ENCODE measurements at places on chromosomes 7 and 10.

- DNase-seq = no peak
These were observed 420.7 kb upstream of the LRRTM3 start for GRCh38 chr10:66505003-66505657.

DNA sequence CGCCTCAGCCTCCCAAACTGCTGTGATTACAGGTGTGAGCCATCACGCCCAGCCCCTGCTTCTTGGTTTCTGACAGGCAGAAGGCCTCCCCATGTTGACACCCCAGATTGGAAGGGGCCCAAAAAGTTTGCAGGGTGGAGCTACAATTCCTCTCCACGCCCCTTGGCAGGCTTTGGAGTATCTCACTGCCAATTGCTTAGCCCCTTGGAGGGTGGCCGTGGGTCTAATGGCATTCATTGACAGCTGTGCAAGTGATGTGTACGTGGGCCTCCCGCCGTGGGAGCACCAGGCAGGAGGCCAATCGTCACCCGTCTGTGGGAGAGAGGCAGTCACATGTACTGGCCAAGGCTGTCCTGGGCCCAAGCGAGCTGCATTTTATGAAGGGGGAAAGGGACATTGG, 73.7 kb upstream of the PPIF start:
- DNase-seq = no peak

DNA sequence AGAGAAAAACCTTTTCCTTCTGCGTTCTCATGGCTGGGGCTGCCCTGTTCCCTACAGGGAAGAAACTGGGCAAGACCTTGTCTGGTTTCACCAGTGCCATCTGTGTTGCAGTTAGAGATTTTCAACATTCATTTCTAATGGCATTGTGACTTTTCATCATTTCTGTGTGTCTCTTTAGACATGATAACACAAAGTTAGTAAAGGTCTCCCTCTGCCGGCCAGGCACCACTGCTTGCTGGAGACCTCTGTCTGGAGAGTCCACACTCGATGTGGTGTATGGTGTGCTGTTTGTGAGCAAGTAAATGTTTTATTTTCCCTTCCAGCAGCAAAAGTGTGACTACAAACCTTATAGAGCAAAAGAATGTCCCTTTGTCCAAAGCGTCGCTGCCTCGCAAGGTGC, 213.5 kb downstream of the PAXIP1 start:
- no peak for DNase-seq

GRCh38 chr10:111076682-111077478, at the start of gene ADRA2A:
Gene ADRA2A, plus strand, starts transcription at chr10:111077029. Its CDS starts 968 bp downstream, at chr10:111077997.
- DNase-seq = peak; percentile 66

DNA sequence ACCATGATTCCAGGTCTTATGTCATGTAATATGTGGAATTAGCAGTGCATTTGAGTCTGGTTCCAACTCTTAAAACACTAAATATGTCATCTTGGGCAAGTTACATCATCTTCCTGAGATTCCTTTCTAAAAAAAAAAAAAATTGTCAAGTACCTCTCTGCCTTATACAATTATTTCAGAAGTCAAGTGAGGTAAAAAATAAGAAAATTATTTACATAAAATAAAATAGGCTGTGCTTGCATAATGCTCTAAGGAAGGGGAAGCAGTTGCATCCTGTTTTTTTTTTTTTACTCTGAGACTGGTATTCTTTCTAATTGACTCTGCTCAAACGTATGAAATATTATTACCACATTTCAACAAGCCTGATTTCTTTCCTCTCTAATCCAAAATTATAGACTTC, 55.1 kb upstream of the SEMA3A start:
- DNase-seq = no peak

DNA sequence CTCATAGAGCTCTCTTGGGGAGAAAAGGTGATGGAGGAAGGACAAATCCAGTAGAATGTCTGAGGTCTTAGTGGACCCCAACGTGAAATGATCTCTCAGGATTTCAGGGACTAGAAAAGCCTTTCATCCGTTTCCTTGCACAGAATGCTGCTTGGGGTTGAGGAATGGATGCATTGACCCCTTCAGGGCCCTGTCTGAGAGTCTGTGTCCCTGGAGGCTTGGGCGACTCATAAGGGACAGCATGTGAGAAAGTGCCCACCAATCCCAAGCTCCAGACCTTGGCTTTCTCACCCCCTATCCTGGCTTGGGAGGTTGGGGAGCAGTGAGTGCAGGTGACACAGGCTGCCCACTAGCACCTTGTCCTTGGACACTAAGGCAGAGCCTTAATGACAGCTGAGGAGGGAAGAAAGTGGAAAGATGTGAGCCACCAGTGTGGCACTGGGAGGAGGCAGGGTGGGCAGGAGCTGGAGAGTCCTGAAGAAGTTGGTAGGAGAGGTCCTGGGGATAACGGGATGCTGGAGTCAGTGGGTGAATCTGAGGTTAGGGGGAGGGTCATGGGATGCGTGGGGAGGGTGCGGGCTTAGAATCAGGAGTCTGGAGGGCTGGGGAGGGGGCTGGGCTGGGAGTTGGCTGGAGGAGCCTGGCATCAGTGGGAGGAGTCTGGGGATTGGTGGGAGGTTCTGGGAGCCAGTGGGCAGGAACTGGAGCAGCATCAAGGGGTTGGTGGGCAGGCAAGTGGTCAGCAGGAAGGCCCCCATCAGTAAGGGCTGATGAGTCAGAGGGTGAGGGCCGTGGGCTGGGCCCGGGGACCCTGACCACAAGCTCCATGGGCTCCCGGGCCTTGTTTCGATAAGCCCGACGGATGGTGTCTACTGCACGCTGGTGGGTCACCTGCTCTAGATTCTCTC, 8.6 kb downstream of the LZTS2 start:
- DNase-seq = no peak

GRCh38 chr10:124792998-124793352, 1.3 kb upstream of the EEF1AKMT2 start:
- DNase-seq = no peak

GRCh38 chr10:35895331-35895730, 253.2 kb upstream of the FZD8 start:
- no peak for DNase-seq

DNA sequence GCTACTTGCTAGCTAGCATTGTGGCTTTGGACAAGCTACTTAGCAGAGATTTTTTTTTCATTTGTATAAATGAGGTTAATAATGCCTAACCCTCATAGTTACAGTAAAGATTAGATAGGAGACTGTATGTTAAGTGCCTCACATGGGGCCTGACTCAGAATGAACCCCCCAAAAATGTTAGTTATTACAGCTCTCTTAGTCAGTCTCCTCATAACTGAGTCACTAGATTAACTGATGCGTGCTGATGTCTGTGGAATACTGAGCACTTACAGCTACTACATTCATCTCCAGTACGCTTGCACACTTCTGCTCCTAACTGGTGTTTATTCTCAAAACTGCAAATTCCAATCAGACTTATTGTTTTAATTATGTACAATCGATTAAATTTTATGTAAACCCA, 315.3 kb downstream of the SNX13 start:
- no peak for DNase-seq

DNA sequence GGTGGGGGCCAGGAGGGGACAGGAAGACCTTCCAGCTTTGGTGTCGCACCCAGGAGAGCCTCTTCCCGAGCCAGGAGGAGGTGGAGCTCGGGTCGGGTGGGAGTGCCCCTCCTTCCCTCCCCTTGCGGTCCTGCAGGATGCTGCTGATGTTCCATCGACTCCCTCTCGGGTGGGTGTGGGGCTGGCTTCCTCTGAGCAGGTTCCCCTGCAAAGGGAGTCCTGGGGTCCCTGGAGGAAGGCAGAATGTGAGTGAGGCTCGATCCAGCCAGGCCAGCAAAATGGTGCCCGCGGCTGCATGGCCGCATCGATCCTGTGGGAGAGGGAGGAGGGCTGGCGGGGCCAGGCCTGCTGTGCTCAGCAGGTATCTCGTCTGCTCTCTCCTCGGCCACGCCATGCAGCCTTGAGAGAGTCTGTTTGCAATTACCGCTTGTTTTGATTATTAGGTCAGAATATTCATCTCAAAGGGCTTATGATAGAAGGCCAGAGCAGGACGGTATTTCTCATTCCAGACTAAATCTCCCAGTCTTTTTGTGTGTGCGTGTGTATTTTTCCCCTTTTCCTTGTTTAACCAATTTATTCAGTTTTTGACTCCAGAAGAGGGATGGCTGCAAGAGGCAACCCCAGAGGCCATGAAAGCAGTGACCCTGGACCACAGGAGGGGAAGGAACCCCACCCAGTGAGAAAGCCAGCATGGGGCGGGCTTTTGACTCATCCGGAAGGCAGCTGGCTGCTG, 137.3 kb upstream of the ZMIZ1 start:
- DNase-seq = no peak

GRCh38 chr10:78761311-78761781, 307.4 kb upstream of the ZMIZ1 start:
- DNase-seq = no peak

DNA sequence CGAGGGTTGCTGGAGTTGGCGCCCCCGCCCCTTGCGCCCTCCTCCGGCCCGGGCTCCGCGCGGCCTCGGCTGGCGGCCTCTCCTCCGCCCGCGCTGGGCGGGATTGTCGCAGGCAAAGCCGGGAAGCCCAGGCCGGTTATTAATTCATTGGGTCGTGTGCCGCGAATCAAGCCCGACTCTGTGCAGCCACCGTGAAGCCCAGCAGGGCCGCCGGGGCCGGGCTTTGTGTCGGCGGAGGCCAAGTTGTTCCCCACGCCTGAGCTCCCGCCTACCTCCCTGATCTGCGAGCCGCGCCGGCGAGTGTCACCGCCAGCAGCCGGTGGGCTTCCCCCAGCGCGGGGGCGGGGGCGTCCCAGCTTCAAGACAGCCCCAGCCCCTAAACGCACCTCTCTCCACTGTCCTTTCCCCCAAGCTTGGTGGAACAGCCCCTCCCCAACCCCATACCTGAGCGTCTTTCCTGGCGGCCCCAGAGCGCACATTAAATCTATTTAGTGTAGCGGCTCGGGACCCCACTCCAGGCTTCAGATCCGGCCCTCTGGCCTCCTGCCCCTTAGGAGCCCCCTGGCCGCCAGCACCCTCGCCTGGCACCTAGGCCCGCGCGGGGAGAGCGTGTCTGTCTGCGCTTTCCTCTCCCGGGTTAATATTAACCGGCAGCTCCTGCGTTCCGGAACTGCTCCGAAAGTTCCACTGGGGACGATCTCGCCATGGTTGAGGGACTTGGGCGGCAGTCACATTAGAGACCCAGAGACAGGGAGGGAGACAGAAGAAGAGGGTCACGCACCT, 3.5 kb downstream of the SHH start:
- DNase-seq = no peak

- DNase-seq = no peak
These were observed 100.8 kb downstream of the ANLN start for GRCh38 chr7:36490419-36490830.

Data from NCI-H1436 (cell line).